Activated T-cell treated with anti-CD3 and anti-CD28 coated beads for 48 hours (primary cell): ENCODE measurements at places on chromosomes 7 and 10.

GRCh38 chr10:4383651-4384098 lies 442.3 kb upstream of the AKR1E2 start:
- DNase-seq: no peak

DNA sequence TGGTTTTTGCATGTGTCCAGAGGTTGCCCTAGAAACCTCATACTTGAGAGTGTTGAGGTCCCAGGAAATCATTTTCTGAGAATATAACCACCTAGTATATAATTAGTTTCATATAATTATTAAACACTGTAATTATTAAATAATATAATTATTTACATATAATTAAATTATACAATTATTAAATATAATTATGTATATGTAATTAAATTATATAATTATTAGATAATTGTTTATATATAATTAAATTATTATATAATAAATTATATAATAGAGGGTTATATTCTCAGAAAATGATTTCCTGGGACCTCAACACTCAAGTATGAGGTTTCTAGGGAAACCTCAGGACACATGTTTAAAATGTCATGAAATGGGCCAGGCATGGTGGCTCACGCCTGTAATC lies 27.6 kb downstream of the SCRN1 start:
- no peak for DNase-seq

GRCh38 chr10:13453896-13454295 lies 74.9 kb downstream of the BEND7 start:
- DNase-seq: no peak

DNA sequence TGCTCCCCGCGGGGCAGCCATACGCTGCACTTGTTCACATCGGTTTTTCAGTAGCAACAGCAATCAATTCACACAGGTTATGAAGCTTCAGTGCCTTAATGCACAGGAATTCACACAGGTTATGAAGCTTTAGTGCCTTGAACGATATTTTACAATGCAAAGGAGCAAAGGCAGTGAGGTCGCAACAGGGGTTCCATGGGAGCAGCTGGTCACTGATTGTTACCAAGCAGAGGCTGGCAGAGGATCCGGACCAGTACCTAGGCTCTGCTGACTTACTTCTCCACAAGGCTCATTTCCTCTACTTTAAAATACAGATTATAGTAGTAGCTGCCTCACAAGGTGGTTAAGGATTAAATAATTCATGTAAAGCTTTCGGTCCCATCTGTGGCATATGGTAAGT lies 95.2 kb upstream of the ODAD2 start:
- DNase-seq: no peak
